ENCODE measurements at places on chromosomes 3 and 15.

- DNase-seq, result no peak
Observed at GRCh38 chr3:31947671-31948091, 33.4 kb downstream of the OSBPL10 start.

DNA sequence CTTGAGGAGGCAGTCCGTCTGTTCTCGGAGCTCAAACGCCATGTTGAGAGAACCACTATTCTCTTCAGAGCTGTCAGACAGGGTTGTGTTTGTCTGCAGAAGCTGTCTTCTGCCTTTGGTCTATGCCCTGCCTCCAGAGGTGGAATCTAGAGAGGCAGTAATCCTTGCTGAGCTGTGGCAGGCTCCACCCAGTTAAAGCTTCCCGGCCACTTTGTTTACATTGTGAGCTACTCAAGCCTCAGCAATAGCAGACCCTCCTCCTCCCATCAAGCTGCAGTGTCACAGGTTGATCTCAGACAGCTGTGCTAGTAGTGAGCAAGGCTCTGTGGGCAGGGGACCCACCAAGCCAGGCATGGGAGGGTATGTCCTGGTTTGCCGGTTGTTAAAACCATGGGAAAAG, 8.9 kb downstream of the OR5AC2 start:
- DNase-seq, result no peak

GRCh38 chr3:111577798-111578685, 17.1 kb downstream of the ZBED2 start:
- DNase-seq, result peak; percentile 62

- DNase-seq, result peak; percentile 93
Observed at GRCh38 chr15:98776607-98777281, 128.4 kb downstream of the IGF1R start.

- DNase-seq, result peak; percentile 9
Observed at GRCh38 chr3:151976211-151977050, 103.0 kb downstream of the SUCNR1 start.

DNA sequence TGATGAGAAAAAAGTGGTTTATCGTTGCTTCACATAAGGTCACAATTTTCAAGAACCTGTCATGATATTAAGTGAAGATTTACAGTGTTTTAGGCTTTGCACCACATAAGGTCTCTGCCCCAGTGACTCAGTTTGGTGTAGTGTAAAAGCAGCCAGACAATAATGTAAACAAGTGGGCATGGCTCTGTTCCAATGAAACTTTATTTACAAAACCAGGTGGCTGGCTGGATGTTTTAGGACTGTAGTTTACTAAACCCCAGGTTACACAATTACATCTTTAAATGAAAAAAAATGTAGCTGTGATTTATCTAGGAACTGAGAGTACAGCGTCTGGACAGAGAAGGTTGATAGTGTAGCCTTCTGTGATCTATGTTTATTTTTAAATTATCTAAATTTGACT, 9.7 kb upstream of the FBXL22 start:
- no peak for DNase-seq

- DNase-seq, result no peak
Observed at GRCh38 chr3:29597376-29598008, 316.6 kb downstream of the RBMS3 start.

- no peak for DNase-seq
Observed at GRCh38 chr3:150312018-150312657, 96.0 kb upstream of the TSC22D2 start.

GRCh38 chr3:171129827-171130226, 103.3 kb upstream of the SLC2A2 start:
- no peak for DNase-seq

DNA sequence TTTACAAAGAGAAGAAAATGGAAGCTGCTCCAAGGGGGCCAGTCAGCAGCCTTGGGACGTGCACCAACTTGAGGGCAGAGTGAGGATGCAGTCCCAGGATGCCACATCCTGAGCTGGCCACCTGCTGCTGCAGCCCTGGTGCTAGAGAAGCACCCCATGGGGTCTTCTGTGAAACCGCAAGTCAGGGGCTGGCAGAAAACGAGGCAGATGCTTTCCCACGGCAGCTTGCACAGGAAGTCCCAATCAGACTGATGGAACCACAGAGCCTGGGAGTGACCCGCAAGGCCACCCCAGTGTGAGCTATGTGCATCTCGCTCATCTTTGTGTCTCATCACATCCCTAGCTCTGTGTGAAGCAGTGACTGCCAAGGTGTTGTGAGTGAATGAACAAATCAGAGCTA, 76.5 kb downstream of the NUP210 start:
- DNase-seq, result no peak

DNA sequence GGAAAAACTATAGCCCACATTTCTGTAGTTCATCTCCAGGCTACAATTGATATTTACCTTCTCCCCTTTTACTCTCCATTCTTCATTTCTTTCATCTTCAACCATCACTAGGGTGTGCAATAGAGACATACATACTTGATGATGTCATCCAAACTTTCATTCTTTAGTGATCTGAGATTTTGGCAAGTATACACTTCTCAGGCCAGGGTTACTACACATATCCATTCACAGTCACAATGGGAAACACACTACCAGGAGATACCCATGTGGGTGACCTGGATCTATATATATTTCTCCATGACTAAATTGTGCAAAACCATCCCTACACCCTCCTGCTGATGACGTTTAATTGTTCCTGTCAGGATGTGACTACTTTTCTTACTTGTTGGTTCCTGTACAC, 769.5 kb upstream of the DPPA4 start:
- no peak for DNase-seq

- no peak for DNase-seq
Observed at GRCh38 chr3:160935413-160936095, 169.6 kb downstream of the B3GALNT1 start.

- no peak for DNase-seq
Observed at GRCh38 chr3:54434756-54435155, 312.4 kb downstream of the CACNA2D3 start.
